Suprapubic skin (tissue), 4 donors: ENCODE measurements at places on chromosomes 13 and 19. TPM values are rescaled to one million over a fixed set of nuclear protein-coding genes. Genes with fewer than 3 reads are reported as not detected.

DNA sequence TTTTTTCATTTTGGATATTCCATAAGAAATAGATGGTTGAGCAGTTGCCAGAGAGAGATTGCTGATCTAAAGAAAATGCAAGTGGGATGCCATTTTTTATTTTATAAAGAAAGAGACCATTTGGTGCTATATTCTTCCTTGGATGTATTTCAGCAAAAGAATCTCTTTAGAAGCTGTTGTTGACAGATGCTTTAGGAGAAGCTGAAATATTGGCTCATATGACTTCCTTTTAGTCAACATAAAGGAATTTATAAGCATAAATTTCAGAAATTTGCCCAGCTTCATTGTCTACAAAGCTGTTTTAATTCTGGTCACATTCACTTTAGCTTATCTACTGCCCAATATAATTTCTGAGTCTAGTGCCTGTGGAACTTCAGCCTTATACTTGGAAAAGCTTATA is 36.9 kb downstream of the POLR1D start:
- DNase-seq, result no peak

DNA sequence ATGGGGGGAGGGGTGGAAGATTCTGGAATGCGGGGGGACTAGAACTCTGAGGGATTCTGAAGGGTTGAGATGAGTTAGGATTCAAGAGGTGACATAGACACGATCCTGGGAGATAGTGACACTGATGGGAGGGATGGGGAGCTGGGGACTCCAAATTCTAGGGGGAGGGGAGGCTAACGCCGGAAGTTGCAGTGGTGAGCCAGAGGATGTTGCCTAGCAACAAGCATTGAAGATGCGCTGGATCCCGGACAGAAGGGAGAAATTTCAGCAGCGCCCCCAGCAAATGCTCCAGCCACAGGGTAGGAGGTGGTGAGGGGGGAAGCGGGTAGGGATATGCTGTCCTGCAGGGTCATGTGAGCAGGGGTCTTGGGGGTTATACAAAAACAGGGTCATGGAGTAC is 6.9 kb upstream of the LTBP4 start:
- no peak for DNase-seq

DNA sequence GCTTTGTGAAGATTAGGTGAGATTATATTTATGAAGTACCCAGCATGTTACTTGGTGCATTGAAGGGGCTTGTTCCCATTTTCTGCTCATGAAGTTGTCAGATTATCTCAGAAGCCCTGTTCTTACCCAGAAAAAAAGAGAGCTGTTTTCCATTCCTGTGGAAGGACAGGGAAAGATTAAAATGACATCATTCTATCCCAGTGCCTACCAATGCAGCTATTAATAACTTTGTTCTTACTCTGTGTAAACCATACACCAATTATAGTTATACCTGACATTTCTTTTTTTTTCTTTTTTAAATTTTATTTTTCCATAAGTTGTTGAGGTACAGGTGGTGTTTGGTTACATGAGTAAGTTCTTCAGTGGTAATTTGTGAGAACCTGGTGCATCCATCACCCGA is 18.6 kb downstream of the ZNF507 start:
- DNase-seq, result no peak

DNA sequence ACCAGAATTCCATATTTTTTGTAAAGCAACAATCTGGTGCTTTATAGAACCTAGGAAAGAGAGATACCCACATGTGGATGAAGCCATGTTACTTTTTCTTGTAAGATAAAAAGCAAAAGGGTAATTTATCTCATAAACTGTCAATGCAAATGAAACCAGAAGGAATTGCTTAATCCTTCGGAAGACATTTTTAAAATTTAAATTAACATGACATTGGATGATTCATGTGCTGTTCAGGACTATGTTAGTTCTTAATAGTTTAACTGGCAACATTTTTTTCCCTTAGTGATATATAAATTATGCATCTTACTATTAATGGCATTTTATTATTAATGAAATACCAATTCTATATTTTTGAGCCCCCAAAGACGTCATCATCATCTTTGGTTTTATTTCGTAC is 25.8 kb upstream of the IGLON5 start:
- DNase-seq, result no peak

DNA sequence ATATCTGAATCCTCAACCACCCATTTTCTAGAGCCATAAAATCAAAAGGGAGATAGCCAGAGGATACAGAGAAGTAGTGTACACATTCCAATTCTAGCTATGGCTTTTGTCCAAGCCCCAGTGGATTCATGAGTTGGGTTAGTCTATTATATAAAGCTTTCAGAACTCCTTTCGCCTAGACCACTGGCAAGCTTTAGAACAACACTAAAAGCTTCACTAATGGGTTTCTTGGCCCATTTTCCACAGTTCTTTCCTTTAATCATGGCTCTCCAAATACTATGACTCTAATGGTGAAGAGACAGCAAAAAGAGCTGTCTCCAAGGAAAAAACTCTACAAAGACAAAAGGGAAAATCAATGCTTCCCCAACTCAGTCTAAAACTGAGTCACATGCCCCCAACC is 48.2 kb upstream of the SLITRK5 start:
- DNase-seq, result no peak

DNA sequence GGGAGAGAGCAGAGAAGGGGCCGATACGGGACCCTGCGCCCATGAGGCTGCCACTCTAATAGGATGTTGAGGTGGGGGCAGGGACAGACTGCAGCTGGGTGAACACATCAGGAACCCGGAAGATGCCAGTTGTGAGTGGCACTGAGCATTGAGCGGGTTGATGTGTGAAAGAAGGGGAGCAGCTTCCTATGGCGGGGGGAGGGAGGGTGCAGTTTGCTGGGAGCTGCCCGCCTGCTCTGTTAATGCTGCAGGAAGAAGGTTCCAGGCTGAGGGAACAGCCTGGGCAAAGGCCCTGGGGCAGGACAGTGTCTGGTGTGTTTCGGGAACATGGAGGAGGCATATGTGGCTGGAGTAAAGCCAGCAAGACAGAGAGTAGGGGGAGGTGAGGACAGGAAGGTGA is 29.8 kb downstream of the DNM2 start:
- no peak for DNase-seq

DNA sequence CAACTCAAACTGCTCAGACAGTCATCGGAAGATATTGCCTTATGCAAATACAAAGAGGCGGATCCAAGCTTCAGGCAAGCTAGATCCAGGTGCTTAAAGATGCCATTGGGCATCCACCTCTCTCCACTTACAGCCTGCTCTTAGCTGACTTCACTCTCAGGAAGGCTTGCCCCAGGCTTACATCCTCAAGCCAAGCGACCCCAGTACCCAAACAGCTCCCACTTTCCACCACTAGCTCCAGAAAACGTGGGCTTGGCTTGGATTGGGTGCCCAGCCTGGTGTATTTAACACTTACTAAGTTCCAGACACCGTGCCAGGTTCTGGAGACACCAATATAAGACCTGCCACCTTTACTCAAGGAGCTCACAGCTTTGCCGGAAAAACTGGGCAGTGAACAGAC is 142.1 kb upstream of the VSTM2B start:
- no peak for DNase-seq

GRCh38 chr13:111049791-111050538 is 65.1 kb upstream of the ARHGEF7 start:
- no peak for DNase-seq

DNA sequence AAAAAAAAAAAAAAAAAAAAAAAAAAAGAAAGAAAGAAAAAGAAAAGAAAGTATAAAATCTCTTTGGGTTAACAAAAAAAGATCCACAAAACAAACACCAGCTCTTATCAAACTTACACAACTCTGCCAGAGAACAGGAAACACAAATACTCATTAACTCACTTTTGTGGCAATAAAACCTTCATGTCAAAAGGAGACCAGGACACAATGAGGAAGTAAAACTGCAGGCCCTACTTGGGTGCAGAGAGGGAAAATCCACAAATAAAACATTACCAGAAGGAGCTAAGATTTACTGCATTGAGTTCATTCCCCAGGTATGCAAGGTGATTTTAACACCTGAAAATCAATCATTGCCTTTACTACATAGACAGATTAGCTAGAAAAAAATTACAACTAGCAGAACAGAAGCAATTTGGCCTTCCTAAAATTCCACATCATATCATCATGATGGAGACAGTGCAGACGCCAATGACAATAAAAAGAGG is 9.6 kb upstream of the CEACAM5 start:
- no peak for DNase-seq

- DNase-seq, result no peak
Measured at GRCh38 chr13:46519182-46519581, 33.8 kb upstream of the LRCH1 start.

- no peak for DNase-seq
Measured at GRCh38 chr13:93364166-93364565, 137.6 kb downstream of the GPC6 start.

DNA sequence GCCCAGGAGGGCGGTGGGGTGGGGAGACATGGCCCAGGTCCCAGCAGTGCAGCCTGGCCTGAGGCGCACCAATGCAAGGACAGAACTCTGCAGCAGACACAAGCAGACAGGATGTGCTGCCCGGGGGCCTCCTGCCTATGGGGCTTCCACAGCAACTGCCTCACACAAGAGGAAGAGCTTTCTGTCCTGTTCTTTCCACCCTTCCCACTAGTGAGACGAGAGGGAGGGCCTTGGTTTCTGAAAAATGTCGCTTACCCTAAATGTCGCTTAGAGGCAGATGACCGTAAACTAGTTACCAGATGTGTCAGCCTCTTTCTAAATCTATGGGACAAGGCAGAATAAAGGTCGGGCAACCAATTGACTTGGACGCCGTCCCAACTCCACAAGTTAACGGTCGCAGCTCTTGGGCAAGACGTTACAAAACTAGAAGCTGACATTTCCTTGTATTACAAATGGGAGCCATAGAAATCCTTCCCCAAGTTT is at the start of gene LAIR1:
LAIR1 (minus strand) TSS at position 157 of the 483 bp plus-strand sequence; CDS start at position 30, 127 bp downstream.
- DNase-seq, result no peak

GRCh38 chr19:35000338-35000646 is 169 bp downstream of the GRAMD1A start:
- no peak for DNase-seq

DNA sequence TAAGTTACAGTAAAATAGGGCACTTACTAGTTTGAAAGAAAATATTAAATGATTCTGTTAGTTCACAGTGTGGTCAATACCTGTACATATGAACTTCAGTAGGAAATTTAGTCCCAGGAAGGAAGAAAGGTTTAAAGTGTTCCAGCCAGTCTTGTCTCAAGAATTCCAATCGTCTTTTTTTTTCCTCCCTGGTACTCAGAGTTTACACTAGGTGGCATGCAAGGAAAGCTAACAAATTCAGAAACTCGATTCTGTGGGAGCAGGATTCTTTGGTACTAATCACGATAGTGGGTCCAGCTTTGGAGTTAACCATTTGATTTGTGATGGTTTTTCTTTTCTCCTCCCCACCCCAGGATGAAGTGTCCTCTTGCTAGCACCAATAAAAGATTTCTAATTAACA is 43.6 kb downstream of the POLR1D start:
- DNase-seq, result no peak

GRCh38 chr19:11685676-11686650 is 52.8 kb downstream of the ZNF823 start:
- no peak for DNase-seq

- no peak for DNase-seq
Measured at GRCh38 chr13:40130871-40131636, 475.6 kb downstream of the COG6 start.

GRCh38 chr19:3868770-3869456 is at the start of gene ZFR2:
Gene ZFR2 (minus strand): TSS chr19:3869038. CDS start chr19:3869017, 21 bp downstream.
- no peak for DNase-seq

GRCh38 chr13:46383383-46383782 is 3.7 kb downstream of the RUBCNL start:
- DNase-seq, result no peak

GRCh38 chr13:60047918-60048317 is 115.8 kb downstream of the DIAPH3 start:
- DNase-seq, result no peak

- DNase-seq, result peak; percentile 73
Measured at GRCh38 chr19:15779756-15780476, 7.5 kb upstream of the OR10H5 start.

GRCh38 chr13:114034481-114034891 is 60.6 kb upstream of the C13orf46 start:
- no peak for DNase-seq

DNA sequence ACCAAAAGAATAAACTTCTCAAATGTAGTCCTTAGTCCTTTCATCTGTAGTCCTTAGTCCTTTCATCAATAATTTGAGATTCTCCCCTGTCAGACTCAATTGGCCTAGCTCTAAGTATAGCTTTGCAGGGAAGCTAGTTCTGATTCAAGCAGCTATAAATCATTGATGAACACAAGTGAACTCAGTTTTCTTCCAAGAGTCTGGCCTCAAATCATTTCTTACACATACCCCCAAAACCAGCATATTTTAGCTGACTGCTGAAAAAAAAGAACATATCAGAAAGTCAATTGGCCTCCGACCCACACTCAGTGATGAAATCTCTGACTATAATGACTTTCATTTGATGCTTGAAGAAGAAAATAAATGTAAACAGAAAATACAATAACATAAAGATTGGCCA is 64.9 kb downstream of the TNFSF11 start:
- DNase-seq, result no peak

GRCh38 chr19:46240693-46241092 is 11.2 kb downstream of the IGFL1 start:
- no peak for DNase-seq

The KLK8 gene
- total RNA-seq, result 97.3 TPM

The CDC42EP5 gene
- total RNA-seq, result 6.4 TPM

The PCDH17 gene
- total RNA-seq, result 0.57 TPM

The CBY2 gene
- not detected for total RNA-seq

The CEACAM1 gene
- total RNA-seq, result 9.9 TPM

The ZNF665 gene
- 2.6 TPM for total RNA-seq

The FARP1 gene
- 27.2 TPM for total RNA-seq

The NOVA2 gene
- total RNA-seq, result 0.21 TPM

The SPRY2 gene
- total RNA-seq, result 23.0 TPM

The TMEM145 gene
- total RNA-seq, result not detected

The WDR87 gene
- not detected for total RNA-seq

The DENND1C gene
- total RNA-seq, result 0.23 TPM

The CGB5 gene
- not detected for total RNA-seq

The CYP4F8 gene
- total RNA-seq, result 15.1 TPM

The VSTM2B gene
- total RNA-seq, result not detected

The UQCRFS1 gene
- total RNA-seq, result 45.8 TPM

The MATK gene
- total RNA-seq, result 2.2 TPM

The ETV2 gene
- 2.3 TPM for total RNA-seq

The CACNA1A gene
- total RNA-seq, result 0.30 TPM

The SLC7A1 gene
- total RNA-seq, result 101 TPM

The HSPB6 gene
- total RNA-seq, result 6.7 TPM

The ZSWIM9 gene
- total RNA-seq, result 5.0 TPM

The RUBCNL gene
- 1.7 TPM for total RNA-seq

The SOX21 gene
- total RNA-seq, result 16.7 TPM

The ZNF154 gene
- 0.13 TPM for total RNA-seq

The APOE gene
- 576 TPM for total RNA-seq

The ANKLE1 gene
- 0.30 TPM for total RNA-seq

The MUC16 gene
- total RNA-seq, result 0.04 TPM

The BAX gene
- total RNA-seq, result 26.5 TPM
